ENCODE measurements at places on chromosomes 16 and 17.

- no peak for DNase-seq
These were observed 49.5 kb downstream of the FOXK2 start for GRCh38 chr17:82568997-82569393.

GRCh38 chr17:3944485-3945388, 19.5 kb downstream of the ATP2A3 start:
- peak; percentile 14 for DNase-seq

- DNase-seq: peak; percentile 75
These were observed at the start of gene PDF for GRCh38 chr16:69330286-69331109. PDF (minus strand) TSS chr16:69330588; CDS start chr16:69330570, 18 bp downstream.

GRCh38 chr17:75638893-75639292, 5.7 kb downstream of the SMIM5 start:
- no peak for DNase-seq

DNA sequence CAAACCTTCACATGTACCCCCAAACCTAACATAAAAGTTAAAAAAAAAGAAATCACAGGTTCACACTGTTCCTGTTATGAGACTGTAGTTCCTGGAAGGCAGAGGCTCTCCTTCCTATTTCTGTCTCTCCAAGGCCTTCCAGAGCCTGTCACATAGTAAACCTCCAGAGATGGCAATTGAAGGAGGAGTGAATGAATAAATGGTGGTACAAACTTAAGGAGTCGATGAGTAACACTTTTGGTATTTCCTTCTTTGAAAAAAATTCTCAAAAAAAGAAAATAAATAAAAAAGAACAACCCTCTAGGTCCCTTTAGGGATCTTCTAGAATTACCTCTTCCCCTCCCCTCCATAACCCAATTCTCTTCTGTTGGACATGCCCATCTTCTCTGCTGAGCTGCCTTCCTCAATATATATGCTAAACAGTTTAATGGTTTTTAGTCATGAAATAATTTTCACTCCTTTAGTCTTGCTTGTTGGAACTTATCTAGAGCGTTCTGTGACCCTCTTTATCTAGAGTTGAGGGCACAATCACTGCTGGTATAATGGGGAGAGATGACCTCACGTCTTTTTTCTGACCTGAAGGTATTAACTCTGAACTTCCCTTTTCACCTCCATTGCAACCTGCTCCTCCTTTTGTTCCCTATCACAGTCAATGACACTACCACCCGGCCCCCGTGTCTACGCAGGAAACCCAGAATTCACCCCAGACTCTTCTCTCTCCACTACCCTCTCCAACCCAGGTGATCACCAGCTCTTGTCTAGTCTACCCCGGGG, 1.7 kb upstream of the TAF15 start:
- DNase-seq: no peak

GRCh38 chr17:27379888-27380533, 76.2 kb upstream of the KSR1 start:
- no peak for DNase-seq

DNA sequence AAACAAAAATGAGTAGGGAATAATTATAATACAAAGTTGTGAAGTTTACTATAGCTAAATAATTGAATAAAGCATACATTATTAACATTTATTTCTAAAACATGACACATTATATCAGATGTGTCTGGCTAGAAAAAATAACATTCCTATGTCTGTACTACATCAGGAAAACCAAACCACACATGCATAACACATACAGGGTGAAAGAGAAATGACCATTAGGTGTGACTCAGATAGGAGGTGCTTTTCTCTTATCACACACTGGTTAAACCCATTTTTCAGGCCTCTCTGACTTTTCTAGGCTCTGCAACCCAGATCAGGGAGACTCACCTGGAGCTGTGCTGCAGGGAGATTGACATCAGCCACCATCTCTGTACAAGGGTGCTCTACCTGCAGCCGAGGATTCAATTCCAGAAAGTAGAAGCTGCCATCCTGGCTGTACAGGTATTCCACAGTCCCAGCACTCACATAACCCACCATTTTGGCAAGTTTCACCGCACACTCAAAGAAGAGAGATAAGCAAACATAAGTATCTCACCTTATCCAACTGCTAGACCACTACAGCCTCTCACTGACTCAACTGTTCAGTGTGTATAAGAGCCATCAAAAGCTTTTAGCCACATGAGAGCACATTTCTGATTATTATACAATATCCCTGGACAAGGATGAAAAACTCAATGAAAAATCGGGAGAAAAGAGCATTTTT, 116.6 kb upstream of the C17orf78 start:
- no peak for DNase-seq

- no peak for DNase-seq
These were observed 8.8 kb upstream of the VPS4A start for GRCh38 chr16:69302301-69302700.

GRCh38 chr17:29621751-29622194, 939 bp downstream of the CORO6 start:
- no peak for DNase-seq

- DNase-seq: no peak
These were observed 772 bp upstream of the SHISA6 start for GRCh38 chr17:11240041-11240840.

- DNase-seq: no peak
These were observed 223.4 kb downstream of the KATNIP start for GRCh38 chr16:27773344-27773743.
